Spleen (tissue), 13 donors: ENCODE measurements at places on chromosomes 5 and 9.

DNA sequence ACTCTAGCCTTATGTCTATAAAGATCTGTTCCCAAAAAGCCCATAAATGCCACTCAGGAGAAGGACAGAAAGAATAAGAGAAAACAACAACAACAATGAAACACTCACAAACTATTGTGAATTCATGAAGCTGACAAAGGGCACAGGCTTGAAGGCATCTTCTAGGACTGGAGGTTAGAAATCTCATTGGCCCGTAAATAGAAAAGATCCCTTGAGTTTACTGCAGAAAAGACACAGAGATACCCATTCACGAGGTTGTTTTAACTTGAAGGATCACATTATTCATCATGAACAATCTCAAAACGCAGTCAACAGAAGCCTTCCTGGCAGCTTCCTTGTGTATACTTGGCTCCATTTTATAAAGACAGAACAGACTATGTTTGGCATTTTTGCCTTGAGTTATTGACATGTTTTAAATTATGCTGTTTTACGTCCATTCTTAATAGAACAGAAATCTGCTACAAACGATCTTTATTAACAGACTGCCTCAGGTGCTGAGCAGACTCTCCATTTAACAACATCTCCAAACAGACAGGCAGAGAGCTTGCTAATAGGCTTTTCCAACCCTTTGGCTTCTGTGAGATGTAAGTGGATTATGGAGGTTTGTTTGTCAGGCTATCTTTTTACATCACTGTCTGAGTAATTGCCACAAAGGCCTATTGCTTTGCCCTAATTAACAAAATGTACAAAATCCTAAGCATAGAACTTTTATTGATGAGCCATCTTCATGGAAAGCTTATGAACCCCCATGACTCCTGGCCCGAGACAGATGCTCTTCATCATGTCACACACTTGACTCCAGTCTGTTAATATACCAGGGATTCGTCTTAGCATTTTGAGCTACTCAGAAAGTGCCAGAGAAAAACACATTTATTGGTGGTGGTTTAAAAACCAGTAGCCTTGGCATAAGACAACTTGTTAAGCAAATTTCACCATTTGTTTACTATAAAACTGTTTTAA lies 735.3 kb upstream of the ZNF608 start:
- no peak for DNase-seq

DNA sequence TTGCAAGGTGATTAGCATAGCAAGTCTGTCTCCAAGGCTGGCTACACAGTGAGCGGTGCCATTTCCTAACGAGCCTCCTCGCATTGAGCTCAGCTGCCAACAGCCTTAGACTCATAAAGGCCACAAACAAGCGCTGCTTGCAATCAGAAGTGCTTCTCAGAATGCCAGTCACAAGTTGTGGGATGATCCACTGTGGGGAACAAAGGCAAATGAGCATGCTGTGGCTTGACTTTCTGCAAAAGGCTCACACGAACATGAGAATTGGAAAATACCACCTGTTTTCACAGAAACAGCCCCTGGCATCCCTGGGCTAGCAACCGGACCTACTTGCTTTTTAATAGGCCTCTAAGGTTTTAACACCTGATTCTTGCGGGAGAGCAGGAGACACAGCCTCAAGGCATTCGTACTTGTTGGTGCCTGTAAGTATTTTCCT lies 215.5 kb downstream of the FANCC start:
- DNase-seq, result no peak

DNA sequence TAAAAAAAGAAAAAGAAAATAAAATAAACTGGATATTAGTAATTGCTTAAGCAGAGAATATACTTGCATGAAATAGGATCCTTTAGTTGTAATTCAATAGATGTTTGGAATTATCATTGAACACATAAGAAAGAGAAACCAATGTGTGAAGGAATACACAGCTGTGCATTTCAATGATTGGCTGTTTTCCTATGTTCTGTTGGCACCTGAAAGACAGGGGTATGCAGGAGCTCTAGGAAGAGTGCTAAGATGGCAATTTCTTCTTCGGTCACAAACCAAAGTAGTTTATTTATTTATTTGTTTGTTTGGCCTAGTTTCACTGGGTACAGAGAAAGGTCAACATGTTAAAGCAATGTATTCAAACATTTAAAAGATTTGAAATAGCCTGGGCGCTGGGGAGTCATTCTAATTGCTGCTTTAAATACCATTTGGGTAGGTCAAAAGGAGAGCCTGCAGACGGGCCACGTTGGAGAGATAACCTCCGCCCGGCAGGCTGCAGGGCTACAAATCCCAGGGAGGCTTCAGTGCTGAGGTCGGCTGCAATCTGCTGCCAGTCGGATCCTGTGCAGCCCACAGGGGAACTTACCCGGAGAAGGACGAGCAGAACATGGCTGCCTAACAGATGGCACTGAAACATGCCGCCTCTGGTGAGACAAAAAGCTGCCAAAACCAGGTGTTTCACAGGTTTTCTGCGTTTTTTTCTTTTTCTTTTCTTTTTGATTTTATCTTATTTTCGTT lies 154.2 kb upstream of the TYRP1 start:
- no peak for DNase-seq

- DNase-seq, result no peak
Observed at GRCh38 chr9:2332663-2333062, 288.9 kb upstream of the VLDLR start.

DNA sequence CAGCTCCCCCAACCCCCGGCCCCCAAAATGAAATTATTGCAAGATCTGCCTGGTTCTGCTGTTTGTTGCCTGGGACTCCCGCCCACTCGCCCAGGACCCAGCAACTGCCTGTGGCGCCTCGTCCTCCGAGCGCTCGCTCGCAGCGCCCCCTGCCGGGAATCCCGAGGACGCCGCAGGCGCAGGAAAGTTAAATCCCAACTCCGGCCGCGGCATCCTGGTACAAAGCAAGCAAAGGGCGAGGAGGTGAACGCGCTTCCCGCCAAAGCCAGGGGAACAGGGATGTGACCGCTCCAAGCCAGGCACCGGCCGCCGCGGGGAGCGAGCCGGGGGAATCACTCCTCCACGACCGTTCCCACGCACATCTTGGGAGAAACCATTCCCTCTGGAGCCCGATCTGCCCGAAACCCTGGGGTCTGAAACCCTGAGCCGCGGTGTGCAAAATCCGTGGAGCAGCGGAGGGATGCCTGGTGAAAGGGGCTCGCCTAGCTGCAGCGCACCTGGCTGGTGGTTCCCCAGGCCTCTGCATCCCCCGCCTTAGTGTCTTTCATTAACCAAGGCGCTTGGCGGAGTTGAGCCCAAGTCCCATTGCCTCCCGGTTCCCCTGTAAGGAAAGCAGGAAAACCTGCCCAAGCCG lies 1.3 kb downstream of the SEMA5A start:
- DNase-seq, result peak; percentile 86

GRCh38 chr5:180286-180918 lies 10.9 kb upstream of the LRRC14B start:
- no peak for DNase-seq

DNA sequence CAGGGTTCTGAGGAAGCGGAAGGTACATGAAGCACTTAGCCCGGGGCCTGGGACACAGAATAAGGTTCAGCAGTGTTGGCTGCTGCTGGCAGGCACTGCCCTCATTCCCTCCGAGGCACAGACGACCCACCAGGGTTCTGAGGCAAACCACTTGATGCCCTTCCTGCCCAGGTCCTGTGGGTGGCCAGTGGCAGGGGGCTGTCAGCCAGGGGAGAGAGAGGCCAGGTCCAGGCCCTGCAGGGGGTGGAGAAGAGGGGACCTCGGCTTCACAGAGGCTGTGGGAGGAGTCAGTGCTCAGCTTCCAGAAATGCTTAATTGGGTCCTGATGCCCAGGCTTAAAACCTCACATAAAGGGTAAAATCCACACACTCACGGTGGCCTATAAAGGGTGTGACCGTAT lies 4.4 kb upstream of the ZDHHC12 start:
- DNase-seq, result no peak

DNA sequence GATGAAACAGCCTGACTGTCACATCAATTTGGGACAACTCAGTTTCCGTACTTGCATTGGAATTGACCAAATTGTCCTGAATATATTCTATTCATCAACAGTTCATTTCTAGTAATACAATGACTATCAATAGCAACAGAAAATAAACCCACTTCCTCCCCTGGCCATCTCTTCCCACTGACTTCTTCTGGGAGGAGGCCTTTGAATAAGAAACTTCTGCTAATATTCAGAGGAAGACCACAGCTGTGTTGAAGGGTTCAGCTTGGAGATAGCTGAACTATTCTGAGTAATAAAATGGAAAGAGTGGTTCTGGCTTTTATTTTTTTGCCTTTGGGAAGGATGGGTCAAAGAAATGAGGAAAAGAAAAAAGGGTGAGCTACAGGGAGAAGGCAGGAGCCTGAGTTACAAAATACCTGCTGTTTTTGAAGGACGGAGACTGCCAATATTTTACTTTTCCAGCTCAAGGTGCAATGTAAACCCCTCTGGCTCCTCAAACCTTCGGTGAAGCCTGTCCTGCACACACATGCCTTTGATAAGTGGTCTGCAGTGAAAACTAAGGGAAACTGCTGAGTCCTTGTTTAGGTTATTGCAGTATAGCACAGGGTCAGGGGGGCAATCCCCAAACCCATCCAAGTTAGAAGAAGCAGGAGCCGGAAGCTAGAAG lies 29.9 kb downstream of the FYB1 start:
- DNase-seq, result no peak

DNA sequence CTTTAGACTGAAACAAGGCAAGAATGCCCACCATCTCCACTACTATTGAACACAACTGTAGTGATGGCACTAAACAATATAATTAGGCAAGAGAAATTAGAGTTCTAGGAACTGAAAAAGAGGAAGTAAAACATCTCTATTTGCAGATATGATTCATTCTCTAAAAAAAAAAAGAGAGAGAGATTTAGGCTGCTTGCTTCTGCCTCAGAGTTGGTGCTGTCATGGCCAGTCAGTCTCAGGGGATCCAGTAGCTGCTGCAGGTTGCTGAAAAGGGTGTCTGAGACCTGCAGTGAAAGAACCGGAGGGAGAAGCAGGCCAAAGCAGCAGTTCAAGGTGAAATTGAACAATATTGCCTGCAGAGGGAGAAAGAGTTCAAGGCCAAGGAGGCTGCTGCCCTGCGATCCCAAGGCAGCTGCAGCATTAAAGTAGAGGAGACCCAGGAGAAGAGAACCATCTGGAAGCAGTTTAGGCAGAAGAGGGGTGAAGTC lies 72.5 kb downstream of the AP3B1 start:
- DNase-seq, result peak; percentile 76

DNA sequence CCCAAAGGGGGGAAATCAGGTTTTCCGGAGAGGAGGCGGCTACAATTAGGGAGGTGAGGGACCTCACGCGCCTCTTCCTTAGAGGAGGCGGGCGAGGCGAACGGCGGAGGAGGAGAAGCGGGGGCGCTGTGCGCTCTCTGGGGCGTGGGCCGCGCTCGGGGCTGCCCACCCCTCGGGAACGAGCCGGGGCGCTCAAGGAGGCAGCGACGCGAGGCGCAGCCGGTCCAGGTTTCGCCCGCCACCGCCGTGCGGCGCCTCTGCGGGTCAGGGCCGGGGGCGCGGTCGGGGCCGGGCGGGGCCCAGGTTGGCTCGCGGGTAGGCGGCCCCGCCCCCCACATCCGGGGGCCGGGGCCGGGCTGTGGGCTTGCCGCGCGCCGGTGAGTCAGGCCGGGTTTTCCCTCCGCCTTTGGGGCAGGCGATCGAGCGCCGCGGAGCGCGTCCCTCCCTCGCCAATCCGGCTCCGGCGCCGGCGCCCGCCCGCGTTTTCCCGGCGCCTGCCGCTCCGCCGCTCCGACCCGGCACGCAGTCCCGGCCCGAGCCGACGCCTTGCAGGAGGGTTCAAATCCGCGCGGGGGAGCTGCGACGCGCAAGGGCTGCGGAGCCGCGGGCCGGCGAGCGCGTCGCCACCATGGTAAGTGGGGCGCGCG lies at the start of gene N4BP3:
Gene N4BP3 (plus strand): TSS at position 392 of the 647 bp plus-strand sequence. CDS start 6,052 bp downstream, outside the sequence.
- DNase-seq, result peak; percentile 92

DNA sequence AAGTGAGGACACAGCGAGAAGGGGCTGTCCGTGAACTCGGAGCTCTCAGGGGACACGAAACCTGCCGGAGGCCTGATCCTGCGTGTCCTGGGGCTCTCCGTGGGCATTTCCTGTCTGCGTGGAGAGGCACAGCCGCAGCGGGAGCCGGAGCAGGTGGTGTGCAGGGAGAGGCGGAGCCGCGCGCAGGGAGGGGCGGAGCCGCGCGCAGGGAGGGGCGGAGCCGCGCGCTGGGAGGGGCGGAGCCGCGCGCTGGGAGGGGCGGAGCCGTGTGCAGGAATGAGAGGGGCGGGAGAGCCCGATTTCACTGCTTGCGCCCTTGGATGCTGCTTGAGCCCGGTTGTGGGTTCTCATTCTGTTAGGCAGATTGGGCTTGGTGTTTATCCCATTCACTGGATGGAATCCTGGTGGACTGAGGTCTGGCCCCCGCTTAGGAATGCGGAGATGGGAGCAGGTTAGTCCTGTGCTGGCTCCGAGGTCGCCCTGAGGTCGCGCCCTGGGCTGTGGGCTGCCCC lies 26.7 kb downstream of the NDUFS6 start:
- peak; percentile 71 for DNase-seq

- DNase-seq, result no peak
Observed at GRCh38 chr5:135034236-135034962, 371 bp upstream of the PITX1 start.

DNA sequence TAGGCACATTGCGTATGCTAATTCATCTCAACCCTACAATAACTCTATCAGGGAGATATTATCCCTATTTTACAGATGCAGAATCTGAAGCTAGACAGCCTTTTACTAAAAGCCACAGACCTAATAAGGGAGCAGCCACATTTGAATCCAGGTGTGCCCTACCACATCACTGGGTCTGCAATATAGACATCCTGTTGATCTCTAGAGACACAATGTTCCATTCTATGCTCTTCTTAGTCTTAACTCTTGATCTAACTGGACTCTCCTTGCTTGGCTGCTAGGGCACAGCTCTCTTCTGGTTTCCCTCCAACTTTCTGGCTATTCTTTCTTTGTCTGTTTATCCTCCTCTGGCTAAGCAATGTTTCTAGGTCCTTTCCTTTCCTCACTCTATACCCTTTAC lies 1.4 kb upstream of the SPATA6L start:
- no peak for DNase-seq

DNA sequence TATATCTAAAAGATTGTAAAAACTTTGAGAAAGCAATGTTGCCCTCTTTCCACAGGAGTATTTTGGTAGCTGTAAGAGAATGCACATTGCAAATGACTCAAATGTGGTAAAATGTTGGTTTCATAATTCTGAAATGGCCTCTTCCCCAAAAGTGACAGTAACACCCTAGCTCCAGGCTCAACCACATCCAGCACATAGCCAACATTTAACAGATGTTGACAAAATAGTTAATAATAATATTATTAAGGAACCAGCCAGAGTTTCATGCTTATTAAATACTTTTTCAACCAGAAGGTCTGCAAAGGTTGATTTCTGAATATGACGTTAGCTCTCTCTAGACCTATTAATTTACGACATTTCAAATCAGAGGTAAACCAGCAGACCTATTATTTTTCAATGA lies 1.3 kb downstream of the ANXA1 start:
- DNase-seq, result no peak

- peak; percentile 62 for DNase-seq
Observed at GRCh38 chr9:36871606-36872005, 162.5 kb downstream of the PAX5 start.

GRCh38 chr5:62326302-62326701 lies 20.3 kb downstream of the KIF2A start:
- no peak for DNase-seq
